Upper lobe of left lung (tissue), 6 donors: ENCODE measurements at places on chromosomes 2 and 18.

GRCh38 chr2:190635781-190636180 is 13.1 kb upstream of the NAB1 start:
- no peak for DNase-seq

GRCh38 chr2:199488772-199489400 is 31.1 kb upstream of the SATB2 start:
- no peak for DNase-seq

- no peak for DNase-seq
These were observed 6.5 kb downstream of the CNDP1 start for GRCh38 chr18:74540652-74541421.

DNA sequence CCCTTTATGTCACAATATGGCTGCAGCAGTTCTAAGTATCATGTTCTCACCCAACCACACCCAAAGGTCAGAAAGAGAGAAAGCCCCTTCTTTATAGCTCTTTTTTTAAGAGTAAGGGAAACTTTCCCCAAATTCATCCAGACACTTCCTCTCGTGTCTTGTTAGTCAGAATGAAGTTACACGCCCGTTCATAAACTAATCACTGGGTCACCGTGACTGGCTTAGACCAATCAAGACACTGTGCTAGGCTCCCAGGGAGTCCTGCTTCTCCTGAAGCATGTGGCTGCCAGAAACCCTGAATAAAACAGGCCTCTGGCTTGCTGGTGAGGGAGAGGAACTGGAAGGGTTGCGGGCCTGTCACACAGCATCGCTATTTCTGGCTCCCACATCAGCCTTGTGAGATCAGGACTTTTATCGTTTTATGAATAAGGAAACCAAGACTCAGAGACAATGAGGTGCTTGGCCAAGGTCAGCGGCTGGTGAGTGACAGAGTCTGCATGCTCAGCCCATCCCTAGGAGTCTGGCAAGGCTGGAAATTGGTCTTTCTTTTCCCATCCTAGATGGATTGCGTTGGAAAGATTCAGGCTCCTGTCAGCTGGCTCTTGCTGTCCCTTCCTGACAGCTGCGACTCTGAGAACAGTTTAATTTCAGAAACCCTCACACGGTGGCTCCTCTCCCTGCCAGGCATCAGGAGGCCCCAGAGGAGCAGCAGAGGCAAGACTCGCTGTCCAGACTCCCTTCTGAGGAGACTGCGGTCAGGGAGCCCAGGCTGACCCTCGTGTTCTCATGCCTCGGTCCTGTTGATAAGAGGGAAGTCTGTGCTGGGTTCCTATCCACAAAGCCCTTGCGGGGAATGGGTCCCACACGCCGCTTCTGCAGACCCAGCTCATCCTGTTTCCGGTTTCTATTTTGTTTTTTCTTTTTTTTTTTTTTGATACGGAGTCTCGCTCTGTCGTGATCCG is 104.5 kb upstream of the TAF1B start:
- no peak for DNase-seq

DNA sequence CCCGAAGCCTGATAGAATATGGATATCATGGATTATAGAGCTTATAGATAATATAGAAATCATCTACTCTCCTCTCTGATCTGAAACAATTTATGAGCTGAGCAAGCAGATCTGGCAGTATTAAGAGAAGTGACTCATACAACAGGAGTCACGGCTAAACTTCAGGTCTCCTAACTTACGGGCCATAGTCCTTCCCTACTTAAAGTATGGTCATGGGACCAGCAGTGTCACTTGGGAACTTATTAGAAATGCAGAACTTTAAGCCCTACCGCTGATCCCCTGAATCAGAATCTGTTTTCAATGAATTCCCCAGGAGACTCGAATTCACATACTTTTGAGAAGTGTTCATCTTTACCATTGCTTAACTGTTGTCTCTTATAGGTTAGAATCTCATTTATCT is 195.7 kb upstream of the FANCL start:
- DNase-seq, result no peak

GRCh38 chr18:45689396-45689795 is 34.6 kb upstream of the SLC14A1 start:
- DNase-seq, result no peak

- DNase-seq, result no peak
These were observed 84.7 kb downstream of the RBMS1 start for GRCh38 chr2:160408959-160409291.

DNA sequence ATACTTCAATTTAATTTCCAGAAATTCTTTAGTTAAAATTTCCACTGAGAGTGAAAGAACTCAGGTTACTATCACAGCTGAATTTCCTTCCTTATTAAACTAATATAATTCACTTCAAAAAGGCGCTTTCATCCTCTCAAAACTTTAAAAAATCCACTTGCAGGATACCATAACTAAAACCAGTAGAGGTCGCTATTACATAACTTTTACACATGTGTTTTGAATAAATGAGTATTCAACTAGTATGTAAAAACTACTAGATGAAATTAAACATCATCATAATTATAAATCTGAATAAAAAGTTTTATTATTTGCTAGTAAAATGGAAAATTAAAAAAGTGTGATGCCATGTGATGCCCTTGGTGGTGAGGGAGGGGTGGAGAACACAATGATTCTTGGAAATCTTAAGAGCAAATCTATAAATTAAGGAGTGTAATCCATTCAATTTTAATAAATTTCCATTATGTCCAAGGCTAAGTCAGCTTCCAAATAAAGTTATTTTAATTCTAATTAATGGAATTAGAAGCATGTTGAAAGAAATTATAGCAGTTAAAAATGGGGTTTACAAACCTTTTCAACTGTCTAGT is 61.4 kb downstream of the SOS1 start:
- no peak for DNase-seq

DNA sequence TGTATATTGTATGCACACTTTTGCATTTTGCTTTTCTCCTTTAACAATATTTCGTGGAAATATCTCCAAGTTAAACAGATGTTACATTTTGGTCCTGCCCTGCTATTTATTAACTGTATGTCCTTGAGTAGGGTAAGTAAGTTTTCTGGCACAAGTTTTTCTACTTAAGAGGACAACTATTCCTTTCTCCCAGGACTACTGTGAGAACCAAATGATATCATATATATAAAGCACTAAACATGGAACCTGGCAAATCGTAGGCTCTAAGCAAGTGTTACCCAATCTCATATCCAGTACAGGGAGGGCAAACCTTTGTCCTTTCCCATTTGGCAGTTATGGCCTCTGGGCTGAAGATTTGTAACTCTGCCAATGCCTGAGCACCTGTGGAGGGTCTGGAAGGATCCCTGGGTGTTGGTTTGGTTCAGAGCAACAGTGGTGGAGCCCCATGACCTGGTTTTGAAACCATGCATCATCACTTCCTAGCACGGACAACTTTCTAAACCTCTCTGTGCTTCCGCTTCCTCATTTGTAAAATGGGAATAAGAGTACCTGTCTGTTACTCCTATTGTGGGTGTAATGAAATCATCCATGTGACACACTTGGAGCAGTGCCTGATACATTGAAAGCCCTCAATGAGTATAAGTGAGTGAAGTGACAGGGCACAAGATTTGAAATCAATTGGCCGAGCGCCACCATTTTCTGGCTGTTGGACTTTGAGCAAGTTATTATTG is 28.3 kb upstream of the ICOS start:
- DNase-seq, result peak; percentile 52

DNA sequence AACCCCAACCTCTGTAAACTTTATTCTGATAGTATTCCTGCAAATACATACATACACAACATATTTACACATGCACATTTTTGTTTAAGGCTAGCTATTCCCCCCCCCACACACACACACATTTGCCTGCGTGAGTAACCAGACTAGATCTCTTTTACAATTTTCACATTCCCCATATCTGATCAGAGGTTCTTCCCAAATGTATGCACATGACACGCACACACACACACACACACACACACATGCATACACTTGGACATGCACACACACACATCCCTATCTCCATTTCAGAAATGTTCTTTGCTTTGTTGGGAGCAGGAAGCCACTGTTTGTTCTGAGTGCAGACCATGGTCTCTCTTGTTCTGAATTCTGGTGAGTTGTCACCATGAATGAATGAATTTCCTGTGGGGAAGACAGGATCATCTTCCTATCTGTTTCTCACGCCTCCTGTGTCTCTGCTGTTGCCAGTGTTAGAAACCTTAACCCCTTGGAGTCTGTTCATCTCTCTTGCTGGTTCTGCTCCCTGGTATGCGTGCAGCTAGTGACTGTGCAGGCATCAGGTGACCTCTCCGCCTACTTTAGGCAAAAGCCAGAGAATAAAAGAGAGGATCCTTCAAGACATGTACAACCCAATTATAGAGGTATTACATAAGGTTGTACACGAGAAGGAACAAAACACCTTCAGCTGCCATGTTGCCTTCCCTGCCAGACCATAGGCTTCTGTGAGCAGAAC is 251.0 kb upstream of the RAB12 start:
- DNase-seq, result no peak

DNA sequence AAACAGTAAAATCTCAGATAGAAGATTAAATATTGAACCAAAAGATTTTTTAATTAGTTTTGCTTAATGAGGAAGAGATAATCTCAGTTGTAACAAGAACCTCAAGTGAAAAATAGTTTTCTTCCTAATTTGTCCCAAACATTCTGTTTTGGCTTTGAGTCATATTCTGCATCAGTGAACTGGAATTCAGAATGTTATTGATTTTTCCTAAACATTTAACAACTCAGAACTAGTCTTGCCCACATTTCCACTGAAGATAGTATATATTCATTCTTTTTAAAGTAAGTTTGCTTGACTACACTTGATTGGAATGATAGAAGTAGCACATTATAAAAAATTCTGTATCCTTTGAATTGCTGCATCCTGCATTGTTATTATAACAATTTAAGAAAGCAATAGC is 85.7 kb upstream of the UGP2 start:
- DNase-seq, result no peak

DNA sequence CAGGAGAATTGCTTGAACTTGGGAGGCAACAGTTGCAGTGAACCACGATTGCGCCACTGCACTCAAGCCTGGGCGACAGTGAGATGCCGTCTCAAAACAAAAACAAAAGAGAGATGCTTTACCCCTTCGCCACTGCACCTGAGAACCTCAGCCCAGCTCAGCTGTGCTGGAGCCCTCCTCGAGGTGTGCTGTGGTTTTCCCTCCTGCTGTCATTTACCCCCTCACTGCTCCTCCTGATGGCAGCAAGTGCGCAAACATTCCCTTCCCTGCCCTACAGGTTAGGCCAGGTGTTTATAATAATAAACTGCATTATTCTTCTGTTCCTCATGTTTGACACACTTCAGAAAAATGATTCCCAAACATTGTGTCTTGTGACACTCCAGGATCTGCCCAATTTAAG is 8.4 kb downstream of the FBXO36 start:
- no peak for DNase-seq

DNA sequence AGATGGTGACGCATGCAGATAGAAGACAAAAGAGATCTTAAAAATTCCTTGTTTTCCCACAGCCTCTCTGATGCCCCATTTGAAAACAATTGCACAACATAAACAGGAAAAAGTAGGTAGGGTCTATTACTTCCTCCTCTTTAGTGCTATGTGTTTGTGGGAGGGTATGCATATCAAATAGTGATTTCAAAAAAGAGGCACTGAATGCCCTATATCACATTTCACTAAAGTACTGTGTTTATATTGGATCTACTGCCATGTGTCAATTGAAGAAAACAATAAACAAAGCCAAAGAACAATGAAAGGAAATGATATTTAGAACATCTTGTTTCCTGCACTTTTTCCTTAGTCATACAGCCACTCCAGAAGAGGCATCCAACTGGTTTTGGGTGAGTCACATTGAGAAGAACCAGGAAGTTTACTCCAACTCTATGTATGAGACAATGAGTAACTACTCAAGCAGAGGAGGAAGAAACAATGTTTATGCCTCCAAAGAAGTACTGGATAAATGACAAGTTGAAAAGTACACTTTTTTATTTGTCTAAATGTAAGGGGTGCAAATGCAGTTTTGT is 583.6 kb downstream of the FBXO15 start:
- no peak for DNase-seq

GRCh38 chr2:225040856-225041206 is 1.4 kb downstream of the DOCK10 start:
- no peak for DNase-seq

- no peak for DNase-seq
These were observed 993.9 kb upstream of the POU3F3 start for GRCh38 chr2:103860016-103860415.

DNA sequence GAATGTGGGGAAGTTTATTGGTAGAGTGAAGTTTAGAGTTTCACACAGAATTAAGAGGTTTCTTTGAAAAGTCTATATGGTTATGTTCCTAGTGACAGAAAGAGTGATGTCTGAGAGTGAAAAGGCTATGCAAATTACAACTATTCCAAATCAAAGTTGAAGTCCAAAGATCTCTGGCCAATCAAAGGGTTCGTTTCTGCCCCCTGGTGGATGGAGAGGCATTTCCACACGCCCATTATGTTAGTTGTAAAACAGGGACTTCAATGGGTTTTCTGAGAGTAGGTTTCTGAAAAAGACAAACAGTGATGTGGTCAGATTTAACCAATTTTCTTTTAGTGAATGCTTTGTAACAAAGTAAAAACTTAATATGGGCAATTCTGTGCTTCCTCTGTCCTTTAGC is 441.5 kb upstream of the POU3F3 start:
- DNase-seq, result no peak

- no peak for DNase-seq
These were observed 44.9 kb downstream of the PARD6G start for GRCh38 chr18:80202264-80202998.

DNA sequence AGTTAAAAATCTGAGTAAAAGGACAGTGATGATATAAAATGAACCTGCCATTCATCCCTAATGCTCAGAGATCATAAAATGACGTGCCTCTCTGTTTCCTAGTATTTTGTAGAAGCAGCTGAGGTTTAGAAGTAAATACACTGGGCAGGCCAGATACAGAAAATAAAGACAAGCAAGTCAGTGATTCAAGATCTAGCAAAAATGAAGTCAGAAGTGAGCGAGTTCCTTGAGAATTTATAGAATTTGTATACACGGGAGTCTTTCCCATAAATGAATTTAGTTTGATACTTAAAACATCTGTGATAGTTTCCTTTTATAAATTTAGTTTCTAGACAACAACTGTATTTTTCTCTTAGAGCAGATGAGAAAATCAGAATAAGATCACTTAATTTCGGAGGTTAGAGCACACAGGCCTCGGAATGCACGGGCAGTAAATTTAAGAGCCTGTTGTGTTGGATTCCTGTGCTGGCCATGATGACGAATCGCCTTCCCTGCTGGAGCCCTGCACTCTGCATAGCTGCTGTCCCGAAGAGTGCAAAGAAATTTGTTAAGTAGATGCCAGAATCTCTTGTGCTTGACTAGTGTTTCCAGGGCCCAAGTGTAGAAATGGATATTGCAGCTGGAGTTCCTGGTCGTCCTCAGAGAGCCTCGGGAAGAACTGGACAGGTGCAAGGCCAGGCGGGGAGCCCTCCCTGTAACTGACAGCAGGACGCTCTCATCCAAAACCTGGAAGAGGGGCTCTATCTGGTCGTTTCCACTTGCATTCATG is 83.7 kb upstream of the RBM44 start:
- DNase-seq, result peak; percentile 70

DNA sequence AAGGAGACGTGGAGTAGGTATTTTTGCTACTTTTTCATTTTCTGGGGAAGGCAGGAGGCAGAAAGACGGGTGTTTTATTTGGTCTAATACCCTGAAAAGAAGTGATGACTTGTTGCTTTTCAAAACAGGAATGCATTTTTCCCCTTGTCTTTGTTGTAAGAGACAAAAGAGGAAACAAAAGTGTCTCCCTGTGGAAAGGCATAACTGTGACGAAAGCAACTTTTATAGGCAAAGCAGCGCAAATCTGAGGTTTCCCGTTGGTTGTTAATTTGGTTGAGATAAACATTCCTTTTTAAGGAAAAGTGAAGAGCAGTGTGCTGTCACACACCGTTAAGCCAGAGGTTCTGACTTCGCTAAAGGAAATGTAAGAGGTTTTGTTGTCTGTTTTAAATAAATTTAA is 3.4 kb downstream of the FZD7 start:
- DNase-seq, result no peak
